ENCODE measurements at places on chromosomes 2 and 18.

GRCh38 chr2:236047886-236048540 is 120.2 kb downstream of the GBX2 start:
- DNase-seq, result no peak

- no peak for DNase-seq
Observed at GRCh38 chr2:190615555-190616200, 33.2 kb upstream of the NAB1 start.

- no peak for DNase-seq
Observed at GRCh38 chr2:101852824-101853223, 138.9 kb upstream of the IL1R2 start.

DNA sequence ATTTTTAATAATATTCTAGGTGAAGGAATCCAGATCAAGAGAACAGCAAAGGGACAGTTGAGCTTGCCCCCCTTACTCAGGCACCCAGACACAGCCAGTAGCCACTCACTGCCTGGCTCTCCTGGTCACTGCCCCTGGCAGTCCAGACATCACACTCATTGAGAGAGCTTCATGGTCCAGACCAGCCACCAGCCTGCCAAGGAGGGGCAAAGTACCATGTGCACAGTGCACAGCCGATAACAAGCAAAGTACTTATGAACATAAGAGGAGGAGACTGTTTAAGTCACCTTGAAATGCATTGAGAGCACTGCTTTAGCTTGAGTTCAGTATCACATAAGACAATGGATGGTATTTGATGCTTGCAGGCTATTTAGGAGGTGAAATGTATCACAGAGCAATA is 21.6 kb upstream of the CYRIA start:
- no peak for DNase-seq

Measured in activated T-cell treated with anti-CD3 and anti-CD28 coated beads for 1 hour (primary cell).